ENCODE measurements at places on chromosomes 5 and 9. TPM values are rescaled to one million over a fixed set of nuclear protein-coding genes. Genes with fewer than 3 reads are reported as not detected.

DNA sequence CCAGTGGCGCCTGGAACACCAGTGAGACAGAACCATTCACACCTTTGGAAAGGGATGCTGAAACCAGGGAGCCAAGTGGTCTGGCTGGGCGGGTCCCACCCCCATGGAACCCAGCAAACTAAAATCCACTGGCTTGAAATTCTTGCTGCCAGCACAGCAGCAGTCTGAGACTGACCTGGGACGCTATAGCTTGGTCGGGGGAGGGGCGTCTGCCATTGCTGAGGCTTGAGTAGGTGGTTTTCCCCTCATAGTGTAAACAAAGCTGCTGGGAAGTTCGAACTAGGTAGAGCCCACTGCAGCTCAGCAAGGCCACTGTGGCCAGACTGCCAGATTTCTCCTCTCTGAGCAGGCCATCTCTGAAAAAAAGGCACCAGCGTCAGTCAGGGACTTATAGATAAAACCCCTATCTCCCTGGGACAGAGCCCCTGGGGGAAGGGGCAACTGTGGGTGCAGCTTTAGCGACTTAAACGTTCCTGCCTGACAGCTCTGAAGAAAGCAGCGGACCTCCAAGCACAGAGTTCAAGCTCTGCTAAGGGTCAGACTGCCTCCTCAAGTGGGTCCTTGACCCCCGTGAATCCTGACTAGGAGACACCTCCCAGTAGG is 42.0 kb upstream of the FKTN start:
- H3K27ac ChIP-seq, result no peak overlapping the region
- no peak overlapping the region for H3K4me3 ChIP-seq
- no peaks in the 10 kb centered on the region for H3K4me1 ChIP-seq
- H3K27me3 ChIP-seq, result no peaks in the 10 kb centered on the region
- peaks cover 14% of the 10 kb centered on the region for H3K36me3 ChIP-seq

DNA sequence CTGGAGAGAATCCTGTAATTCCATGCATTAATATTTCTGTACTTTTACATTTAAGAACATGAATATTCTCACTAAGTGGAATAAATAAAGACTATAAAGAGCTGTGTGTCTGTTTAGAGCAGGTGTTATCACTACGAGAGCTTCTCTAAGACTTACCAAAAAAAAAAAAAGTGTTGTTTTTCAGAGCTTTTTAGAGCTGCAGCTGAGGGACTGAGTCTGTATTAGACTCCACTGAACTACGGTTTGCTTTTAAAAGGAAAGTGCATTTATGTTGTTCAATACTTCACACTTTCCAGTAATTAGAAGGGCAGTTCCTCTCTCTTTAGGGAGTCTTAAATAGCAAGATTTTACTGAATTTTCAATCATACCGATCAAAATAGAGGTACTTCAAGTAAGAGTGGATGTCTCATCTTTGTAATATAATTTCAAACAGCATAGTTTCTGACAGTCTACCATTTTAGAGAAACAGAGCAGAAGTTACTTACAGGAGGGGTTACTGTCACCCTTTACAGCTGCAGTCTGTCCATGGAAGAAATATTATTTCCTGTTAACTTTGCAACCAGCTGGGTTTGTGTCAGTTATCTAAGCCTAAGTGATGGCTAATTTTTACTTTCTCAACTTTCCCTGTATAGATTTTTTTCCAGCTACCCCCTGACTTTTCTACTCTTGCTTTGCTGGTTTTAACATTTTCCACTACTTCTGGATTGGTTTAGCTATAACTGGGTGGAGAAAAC is 2.4 kb downstream of the SYK start:
- no peaks in the 10 kb centered on the region for H3K36me3 ChIP-seq
- H3K4me3 ChIP-seq, result no peak overlapping the region

DNA sequence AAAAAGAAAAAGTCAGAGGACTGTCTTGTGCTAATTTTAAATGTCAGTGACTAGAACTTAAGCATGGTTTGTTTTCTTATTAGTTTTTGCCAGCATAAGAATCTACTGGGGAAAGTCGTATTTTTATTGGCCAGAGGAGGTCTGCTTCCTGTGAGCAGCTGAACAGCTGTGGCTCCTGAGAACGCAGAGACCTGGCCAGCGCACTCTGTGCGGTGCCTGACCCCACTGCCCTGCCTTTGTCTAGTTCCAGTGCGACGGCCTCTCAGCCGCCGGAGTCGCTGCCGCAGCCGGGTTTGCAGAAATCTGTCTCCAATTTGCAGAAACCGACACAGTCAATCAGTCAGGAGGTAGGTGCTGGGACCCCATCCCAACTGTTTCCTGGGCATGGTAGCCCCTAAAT is 42.5 kb downstream of the PRRC2B start:
- no peak overlapping the region for H3K27ac ChIP-seq
- peaks cover 7% of the 10 kb centered on the region for H3K4me1 ChIP-seq
- no peaks in the 10 kb centered on the region for H3K27me3 ChIP-seq
- DNase-seq, result no peak
- no peak overlapping the region for H3K4me3 ChIP-seq

LIX1 gene
- total RNA-seq, result 40.5 TPM

PCDHGB6 gene
- 10.6 TPM for total RNA-seq

- H3K27ac ChIP-seq, result no peak overlapping the region
- no peak for DNase-seq
- H3K27me3 ChIP-seq, result no peaks in the 10 kb centered on the region
- no peaks in the 10 kb centered on the region for H3K4me1 ChIP-seq
- no peak overlapping the region for H3K4me3 ChIP-seq
Measured at GRCh38 chr9:83724436-83724835, 16.7 kb upstream of the UBQLN1 start.

Data from spinal cord (tissue), 10 donors.